ENCODE measurements at places on chromosomes 4 and X.

DNA sequence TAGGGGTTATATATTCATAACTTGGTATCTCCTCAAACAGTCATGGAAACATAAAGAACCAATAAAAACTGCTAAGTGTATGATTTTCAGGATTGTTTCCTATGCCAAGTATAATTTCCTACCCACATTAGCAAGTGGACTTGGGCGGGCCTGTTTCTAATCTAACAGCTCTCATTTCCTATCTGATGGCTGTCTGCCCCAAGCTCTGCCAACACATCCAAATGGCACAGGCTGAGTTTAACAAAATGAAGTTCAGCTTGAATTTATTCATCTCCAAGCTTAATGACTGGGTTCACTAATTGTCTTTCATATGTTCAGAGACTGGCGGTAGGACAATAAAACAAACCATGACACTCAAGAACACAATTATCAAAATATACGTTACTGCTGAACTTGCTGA, 55.5 kb upstream of the S100G start:
- DNase-seq: no peak

DNA sequence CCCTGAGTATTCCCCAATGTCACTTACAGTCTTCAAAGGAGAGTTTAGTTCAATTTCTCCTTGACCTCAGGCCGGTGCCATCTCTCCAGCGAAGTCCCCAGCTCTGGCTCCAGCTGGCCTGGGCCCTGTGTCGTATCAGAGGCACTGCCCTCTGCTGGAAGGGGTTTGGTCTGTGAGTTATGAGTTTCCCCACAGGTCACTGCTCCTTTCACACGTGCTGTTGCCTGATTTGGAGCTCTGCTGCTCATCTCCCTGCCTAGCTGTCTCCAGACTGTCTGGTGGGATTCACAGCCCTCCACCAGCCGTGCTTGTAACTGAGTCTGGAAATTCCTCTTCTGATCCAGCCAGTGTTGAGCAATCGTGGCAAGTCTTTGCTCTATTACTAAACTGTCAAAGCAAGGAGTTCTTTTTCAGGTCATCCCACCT, at the start of gene RAP2C:
Gene RAP2C (minus strand): TSS at position 105 of the 426 bp plus-strand sequence. CDS start 2,179 bp downstream, outside the sequence.
- peak; percentile 62 for DNase-seq

GRCh38 chr4:108946237-108946636, 183.4 kb upstream of the ETNPPL start:
- DNase-seq: no peak

GRCh38 chr4:52946855-52947254, 84.7 kb downstream of the RASL11B start:
- no peak for DNase-seq

GRCh38 chrX:6468706-6469105, 66.2 kb downstream of the VCX3A start:
- no peak for DNase-seq

DNA sequence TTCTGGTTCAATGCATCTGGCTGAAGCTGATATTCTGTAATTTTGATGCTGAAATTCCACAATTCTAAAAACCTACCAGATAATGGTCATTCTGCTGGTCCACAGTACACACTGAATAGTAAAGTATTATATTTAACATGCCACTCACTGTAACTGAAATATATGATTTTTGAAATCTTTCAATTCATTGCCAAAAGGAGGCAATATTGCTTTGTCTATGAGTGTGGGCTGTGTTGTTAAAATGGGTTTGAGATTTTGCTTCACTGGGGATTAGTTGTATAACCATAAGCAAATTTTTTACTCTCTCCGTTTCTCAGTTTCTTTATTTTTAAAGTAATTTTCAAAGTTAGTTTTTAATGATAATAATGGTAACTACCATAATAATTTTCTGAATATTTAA, 1404.1 kb upstream of the IGFBP7 start:
- DNase-seq: no peak

DNA sequence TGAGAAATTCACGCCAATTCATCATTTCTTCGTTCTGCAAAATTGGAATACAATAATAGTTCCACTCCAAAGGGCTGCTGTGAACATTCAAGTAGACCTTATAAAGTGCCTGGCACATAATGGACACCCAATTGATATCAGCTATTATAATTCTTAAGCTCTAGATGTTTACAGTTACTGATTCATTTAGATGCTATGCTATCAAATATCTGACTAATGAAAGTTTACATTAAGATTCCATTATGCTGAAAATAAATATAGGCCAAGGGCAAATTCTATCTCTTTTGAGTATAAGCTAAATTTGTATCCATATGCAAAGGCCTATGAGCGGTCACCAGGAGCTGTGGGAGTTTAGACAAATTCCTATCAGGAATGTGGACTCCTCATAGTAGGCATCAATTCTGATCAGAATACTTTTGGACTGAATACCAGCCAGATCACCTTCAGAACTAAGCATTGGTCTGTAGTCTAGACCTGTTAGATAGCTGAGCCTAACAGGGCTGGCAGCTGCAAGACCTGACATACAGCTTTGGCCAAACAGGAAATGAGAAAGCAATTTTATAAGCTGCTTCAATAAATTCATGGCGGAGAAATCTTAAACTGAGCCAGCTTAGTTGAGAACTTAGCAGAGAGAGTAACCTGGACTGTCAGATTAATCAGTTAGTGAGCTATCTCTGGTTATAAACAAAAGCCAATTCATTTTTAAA, 384.3 kb upstream of the ACTRT1 start:
- DNase-seq: no peak

DNA sequence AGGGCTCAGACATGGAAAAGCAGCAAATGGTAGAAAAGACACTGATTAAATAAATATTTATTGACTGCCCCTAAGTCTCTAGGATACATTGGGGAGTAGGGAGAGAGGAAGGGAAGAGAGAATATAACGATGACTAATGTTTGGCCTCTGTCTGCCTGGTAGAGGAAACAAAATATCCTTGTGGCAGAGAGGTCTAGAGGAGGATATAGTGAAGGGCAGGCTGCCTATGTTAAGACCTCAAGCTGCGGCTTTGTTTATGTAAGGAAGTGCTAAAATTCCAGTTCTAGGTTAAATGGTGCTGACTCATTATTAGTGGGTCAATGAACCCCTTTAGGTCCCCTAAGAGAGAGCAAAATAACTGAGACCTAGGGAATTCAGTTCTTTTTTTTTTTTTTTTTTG, 427.3 kb upstream of the FTHL17 start:
- no peak for DNase-seq

DNA sequence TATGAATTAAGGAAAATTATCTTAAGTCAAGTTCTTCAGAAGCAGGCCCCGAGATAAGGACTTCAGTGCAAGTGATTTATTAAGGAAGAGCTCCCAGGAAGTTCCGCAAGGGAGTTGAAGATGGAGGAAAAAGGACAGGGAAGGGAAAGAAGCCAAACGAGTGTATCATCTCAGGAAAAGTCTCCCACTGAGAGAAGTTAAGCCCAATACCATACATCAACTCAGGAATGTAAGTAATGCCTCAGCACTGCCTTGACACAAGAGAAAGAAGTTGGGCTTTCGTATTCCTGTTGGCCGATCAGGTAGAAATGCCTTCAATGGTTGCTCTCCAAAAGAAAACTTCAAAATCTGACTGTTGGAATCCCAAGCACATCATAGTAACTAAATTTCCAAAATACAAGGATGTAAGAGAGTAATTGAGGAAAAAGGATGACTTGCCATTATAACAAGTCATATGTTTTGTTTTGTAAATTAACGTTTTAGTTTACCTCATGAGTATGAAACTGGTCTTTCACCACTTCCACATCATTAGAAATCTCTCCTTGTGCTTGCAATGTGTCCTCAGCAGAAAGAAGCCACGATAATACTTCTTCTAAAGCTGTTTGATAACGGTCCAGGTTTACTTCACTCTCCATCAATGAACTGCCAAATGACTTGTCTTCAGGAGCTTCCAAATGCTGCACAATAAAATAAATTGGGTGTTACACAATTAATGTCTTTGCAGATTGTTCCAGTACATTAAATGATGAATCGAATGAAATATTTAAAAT, 566.7 kb downstream of the DMD start:
- no peak for DNase-seq

GRCh38 chr4:72553540-72554337, 15.3 kb downstream of the ADAMTS3 start:
- no peak for DNase-seq

DNA sequence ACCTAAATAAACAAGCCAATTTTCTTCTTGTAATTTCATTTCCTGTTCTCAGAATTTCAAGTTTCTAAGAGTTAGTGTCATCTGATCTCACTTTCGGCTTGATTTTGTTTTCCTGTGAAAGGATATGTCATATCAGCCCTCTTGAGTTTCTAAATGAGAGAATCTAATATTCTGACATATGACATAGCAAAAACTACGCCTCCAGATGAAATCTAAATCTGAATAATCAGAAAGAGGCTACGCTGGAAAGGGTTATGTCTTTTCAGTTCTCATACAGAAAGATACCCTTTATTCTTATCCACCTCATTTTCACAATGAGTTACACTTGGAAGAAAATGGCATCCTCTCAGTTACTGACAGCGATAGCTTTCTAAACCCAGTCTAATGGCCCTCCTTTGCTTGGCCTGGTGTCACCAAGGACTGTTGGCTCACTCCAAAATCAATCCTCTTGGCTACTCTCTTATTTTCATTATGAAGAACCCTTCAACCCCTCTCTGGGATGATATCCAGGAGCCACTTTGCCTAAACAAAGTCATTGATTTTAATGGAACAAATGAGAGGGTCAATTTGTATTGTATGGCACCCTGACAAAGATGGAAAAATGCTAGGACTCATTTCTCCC, 65.6 kb downstream of the ASB9 start:
- DNase-seq: peak; percentile 2

DNA sequence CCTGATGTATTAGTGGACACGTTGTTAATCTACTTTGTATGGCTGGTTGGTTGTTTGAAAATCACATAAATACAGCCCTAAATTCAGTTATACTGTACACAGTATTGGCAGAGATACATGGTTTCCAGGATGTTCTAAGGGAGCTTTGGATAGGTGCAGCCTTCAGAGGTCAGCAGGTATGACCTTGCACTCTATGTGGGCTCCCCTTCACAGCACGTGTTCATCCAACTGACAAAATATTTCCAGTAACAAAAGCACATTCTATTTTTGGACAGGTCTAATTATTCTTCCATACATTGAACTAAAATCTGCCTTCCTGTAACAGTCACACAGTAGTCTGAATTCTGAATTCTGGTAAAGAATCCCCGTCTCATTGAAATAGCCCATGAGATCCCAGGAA, 92.8 kb upstream of the RAPGEF2 start:
- DNase-seq: no peak

DNA sequence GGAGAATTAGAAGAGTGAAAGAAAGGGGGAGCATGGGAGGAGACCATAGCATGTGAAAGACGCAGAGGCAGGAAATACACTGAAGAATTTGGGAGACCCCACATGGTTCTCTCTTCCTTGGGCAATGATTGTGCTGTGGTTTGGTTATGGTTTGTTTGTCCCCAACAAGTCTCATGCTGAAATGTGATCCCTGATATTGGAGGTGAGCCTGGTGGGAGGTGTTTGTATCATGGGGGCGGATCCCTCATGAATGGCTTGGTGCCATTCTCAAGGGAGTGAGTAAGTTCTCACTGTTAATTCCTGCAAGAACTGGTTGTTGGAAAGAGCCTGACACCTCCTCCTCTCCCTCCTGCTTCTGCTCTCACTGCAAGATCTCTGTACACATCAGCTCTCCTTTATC, 78.6 kb upstream of the RAI2 start:
- DNase-seq: no peak

DNA sequence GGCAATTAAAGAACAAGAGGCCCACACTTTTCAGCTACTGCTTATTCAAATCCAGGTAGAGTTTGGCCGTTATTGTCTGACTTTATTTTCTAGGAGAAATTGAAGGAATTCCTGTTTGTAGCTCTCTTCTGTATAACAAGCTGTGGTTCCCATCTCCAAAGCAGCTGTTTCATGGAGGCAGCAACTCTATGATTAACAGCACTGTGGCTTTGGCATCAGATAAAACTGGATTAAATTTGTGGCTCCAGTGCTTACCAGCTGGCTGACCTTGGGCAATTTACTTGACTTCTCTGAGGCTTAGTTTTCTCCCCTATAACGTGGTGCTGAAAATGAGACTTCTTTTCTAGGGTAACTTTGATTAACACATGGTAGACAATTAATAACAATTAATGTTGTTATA, 28.1 kb downstream of the SLC30A9 start:
- no peak for DNase-seq

DNA sequence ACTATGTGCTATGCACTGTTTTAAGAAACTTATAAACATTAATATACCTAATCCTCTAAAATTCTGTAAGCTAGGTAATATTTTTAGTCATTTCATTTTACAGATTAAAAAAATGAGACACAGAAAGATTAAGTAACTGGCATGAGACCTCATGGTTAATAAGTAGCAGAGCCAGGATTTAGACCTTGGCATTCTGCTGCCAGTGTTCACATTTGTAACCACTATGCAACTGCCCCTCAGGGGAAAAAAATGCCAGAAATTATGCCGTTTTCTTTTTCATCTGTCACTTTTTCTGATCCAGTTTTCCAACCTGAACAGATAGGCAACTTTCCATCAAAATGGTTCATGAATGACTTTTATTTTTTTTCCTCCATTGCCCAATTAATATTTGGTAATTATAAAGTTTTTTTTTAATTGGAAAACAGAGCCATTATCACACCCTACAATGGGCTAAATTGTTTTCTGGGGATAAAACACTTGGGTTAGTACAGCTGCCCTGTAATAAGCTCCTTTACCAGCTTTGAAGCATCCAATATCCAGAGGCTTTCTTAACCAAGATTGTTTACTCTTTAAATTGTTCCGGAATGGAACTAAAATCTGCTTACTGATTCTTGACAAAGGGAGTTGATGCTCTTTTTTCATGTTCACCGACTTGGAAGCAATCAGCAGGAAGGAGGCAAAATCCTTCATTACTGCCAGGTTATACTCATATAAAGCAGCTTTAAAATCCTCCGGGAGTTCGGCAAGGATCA, 56.4 kb upstream of the DDX60 start:
- no peak for DNase-seq

DNA sequence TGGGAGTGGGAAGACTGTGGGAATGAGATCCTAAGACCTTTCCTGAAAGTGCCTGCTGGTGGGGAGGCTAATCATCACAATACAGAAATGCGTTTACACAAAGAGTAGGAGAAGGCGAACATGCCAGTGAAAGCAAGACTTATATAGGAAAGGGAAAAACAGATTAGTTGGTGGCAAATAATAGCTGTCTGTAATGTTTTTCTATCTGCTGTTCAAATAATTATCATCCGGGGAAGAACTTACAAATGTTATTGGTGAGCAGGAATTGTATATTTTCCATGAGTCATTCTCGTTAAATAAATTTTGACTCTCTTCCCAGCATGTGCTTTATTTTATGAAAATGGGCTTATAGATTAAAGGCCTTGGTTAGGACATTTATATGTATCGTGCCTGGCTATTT, 196.5 kb downstream of the ARHGAP10 start:
- DNase-seq: no peak

Data from activated naive CD4-positive, alpha-beta T cell treated with Interleukin-2 at 50 U/mL for 16 hours (primary cell).